ENCODE measurements at places on chromosomes 4 and X. TPM values are rescaled to one million over a fixed set of nuclear protein-coding genes. Genes with fewer than 3 reads are reported as not detected.

ADRA2C gene
- total RNA-seq, result not detected

RAB9B gene
- total RNA-seq, result 0.17 TPM

TRIM61 gene
- 3.7 TPM for total RNA-seq

TLR2 gene
- 0.47 TPM for total RNA-seq

MAP7D3 gene
- 24.5 TPM for total RNA-seq

MTNR1A gene
- not detected for total RNA-seq

PQBP1 gene
- total RNA-seq, result 114 TPM

MAP9 gene
- 6.9 TPM for total RNA-seq

POLN gene
- total RNA-seq, result 2.3 TPM

IGFBP7 gene
- total RNA-seq, result not detected

FRAS1 gene
- not detected for total RNA-seq

ETDB gene
- total RNA-seq, result not detected

HADH gene
- 37.2 TPM for total RNA-seq

NXF2B gene
- total RNA-seq, result not detected

HTN1 gene
- total RNA-seq, result not detected

UGT2B15 gene
- total RNA-seq, result not detected

KIF4A gene
- total RNA-seq, result 19.4 TPM

CXCL13 gene
- 25.7 TPM for total RNA-seq

SPP1 gene
- 0.45 TPM for total RNA-seq

PAK3 gene
- 0.30 TPM for total RNA-seq

CENPVL2 gene
- total RNA-seq, result not detected

PPP1R2C gene
- total RNA-seq, result not detected

DCLK2 gene
- total RNA-seq, result not detected

EMCN gene
- not detected for total RNA-seq

CT55 gene
- total RNA-seq, result not detected

BLTP1 gene
- total RNA-seq, result 26.2 TPM

AMOT gene
- total RNA-seq, result 2.5 TPM

RRH gene
- total RNA-seq, result not detected

CFI gene
- not detected for total RNA-seq

PPP2R2C gene
- not detected for total RNA-seq

VCX3A gene
- not detected for total RNA-seq

OCRL gene
- total RNA-seq, result 3.8 TPM

NSUN7 gene
- not detected for total RNA-seq

SLC10A6 gene
- not detected for total RNA-seq

WDFY3 gene
- 0.75 TPM for total RNA-seq

ASB12 gene
- total RNA-seq, result not detected

BBS7 gene
- total RNA-seq, result 18.7 TPM

MAD2L1 gene
- total RNA-seq, result 69.2 TPM

APOOL gene
- 19.4 TPM for total RNA-seq

TREX2 gene
- total RNA-seq, result 1.1 TPM

MRPL1 gene
- total RNA-seq, result 72.7 TPM

FAM236A gene
- total RNA-seq, result not detected

CSAG2 gene
- total RNA-seq, result not detected

TMEM35A gene
- not detected for total RNA-seq

TMEM31 gene
- total RNA-seq, result not detected

SYNPO2 gene
- total RNA-seq, result 0.14 TPM

CT45A5 gene
- not detected for total RNA-seq

AREG gene
- 1.4 TPM for total RNA-seq

ATP10D gene
- 0.71 TPM for total RNA-seq

Measured in activated CD4-positive, alpha-beta T cell treated with anti-CD3 and anti-CD28 coated beads, Interleukin-2, amount 10 ng/mL, durations not matched to agents 24 days and 14 days (primary cell).